Thymus (tissue), 14 donors: ENCODE measurements at places on chromosomes 11 and 22. TPM values are rescaled to one million over a fixed set of nuclear protein-coding genes. Genes with fewer than 3 reads are reported as not detected.

DNA sequence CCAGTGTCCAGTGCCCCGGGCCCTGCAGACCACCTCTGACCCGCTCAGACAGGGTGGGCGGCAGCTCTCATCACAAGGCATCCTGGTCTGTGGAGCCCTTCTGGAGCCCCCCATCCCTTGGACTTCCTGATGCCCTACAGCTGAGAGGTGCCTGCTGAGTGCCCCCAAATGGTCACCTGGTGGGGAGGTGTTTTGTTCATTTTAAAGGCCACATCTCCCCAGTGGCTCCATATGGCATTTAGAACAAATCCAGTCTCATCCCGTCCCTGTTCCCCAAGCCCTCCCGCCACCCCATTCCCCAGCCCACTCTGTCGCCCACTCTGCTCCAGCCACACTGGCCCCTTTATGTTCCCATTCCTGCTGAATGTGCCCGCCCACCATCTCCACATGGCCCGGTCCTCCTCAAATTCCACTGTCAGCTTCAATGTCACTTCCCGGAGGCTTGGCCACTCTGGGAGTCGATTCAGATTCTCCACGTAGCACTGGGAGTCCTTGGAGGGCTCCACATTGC is 32.8 kb downstream of the OSBPL5 start:
- no peak overlapping the region for H3K27ac ChIP-seq
- H3K27me3 ChIP-seq: no peaks in the 10 kb centered on the region
- peaks cover 4% of the 10 kb centered on the region for H3K4me1 ChIP-seq
- no peak overlapping the region for H3K4me3 ChIP-seq
- no peak for DNase-seq

GRCh38 chr22:33142282-33143055 is 84.3 kb upstream of the SYN3 start:
- no peaks in the 10 kb centered on the region for H3K27me3 ChIP-seq
- no peaks in the 10 kb centered on the region for H3K36me3 ChIP-seq
- H3K4me3 ChIP-seq: no peak overlapping the region
- no peak overlapping the region for H3K27ac ChIP-seq
- no peak for DNase-seq

GRCh38 chr22:35352214-35353111 is 28.4 kb upstream of the HMOX1 start:
- no peak overlapping the region for H3K4me3 ChIP-seq
- DNase-seq: no peak
- H3K27me3 ChIP-seq: peaks cover 2% of the 10 kb centered on the region
- H3K27ac ChIP-seq: peak overlapping the region; percentile 64
- peaks cover 6% of the 10 kb centered on the region for H3K36me3 ChIP-seq
- H3K4me1 ChIP-seq: peaks cover 37% of the 10 kb centered on the region

Gene OR2D2
- 0.14 TPM for total RNA-seq

Gene TMEM132A
- total RNA-seq: 4.6 TPM

- DNase-seq: no peak
- no peak overlapping the region for H3K27ac ChIP-seq
- no peak overlapping the region for H3K4me3 ChIP-seq
- H3K4me1 ChIP-seq: peaks cover 38% of the 10 kb centered on the region
- no peaks in the 10 kb centered on the region for H3K36me3 ChIP-seq
- H3K27me3 ChIP-seq: peaks cover 6% of the 10 kb centered on the region
These were observed 6.1 kb downstream of the FBLN1 start for GRCh38 chr22:45508814-45509213.

Gene SLC7A4
- total RNA-seq: 0.19 TPM

DNA sequence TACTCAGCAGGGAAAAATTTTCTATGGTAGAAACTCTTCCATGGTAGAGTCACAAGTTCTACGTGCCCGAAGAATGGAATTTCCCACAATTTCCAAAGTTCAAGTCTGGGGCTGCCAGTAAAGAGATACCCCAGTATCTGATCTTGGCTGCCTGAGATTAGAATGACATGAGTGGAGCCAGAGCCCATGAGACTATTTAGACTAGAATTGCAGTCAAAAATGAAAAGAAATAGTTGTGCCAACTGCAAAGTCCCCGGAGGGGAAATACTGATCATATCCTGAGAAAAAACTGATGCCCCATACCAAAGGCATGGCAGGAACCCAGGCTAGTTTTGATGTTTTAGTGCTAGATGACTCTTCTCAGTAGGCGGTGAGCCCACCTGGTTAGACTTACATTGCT is 11.2 kb downstream of the MAJIN start:
- no peaks in the 10 kb centered on the region for H3K36me3 ChIP-seq
- H3K27me3 ChIP-seq: peaks cover 2% of the 10 kb centered on the region
- DNase-seq: no peak
- no peak overlapping the region for H3K4me3 ChIP-seq
- no peak overlapping the region for H3K27ac ChIP-seq

Gene MIOX
- total RNA-seq: 0.61 TPM

DNA sequence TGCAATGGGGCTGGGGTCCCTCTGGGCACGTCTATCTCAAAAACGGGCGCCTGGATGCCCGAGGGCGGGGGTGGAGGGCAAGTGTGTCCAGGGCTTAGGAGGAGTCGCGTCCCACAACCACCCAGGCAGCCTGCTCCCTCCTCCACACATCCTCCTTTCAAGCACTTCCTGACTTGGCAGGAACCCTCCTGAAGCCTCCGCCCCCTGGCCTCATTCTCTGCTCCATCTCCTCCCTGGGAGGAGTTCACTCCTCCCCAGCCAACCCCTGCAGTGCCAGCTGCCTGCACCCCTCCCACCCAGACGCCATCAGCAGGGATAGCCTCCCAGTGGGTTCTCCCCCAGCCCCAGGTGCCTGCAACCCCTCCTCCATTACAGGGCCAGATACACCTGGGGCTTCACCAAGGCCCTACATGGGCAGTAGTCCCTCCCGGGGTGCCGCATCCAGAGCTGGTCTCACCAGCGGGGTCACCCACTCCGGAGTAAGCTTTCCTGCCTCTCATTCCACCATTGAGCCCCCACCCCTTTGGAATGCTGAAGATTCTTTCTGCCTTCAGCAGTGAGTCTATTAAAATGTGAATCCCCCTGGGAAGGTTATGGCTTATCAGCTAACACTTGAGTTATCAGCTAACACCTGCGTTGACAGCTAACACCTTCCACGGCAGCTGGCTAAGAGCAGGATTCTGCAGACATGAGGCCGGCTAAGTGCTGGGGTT is 24.4 kb downstream of the RTN4R start:
- DNase-seq: peak; percentile 81
- peak overlapping the region; percentile 95 for H3K27ac ChIP-seq
- H3K36me3 ChIP-seq: peaks cover 8% of the 10 kb centered on the region
- H3K4me3 ChIP-seq: peak overlapping the region; percentile 36
- no peaks in the 10 kb centered on the region for H3K27me3 ChIP-seq

- no peak overlapping the region for H3K27ac ChIP-seq
- H3K4me1 ChIP-seq: no peaks in the 10 kb centered on the region
- DNase-seq: no peak
- no peak overlapping the region for H3K4me3 ChIP-seq
- no peaks in the 10 kb centered on the region for H3K36me3 ChIP-seq
- no peaks in the 10 kb centered on the region for H3K27me3 ChIP-seq
These were observed 13.7 kb downstream of the SULT4A1 start for GRCh38 chr22:43848366-43849171.

DNA sequence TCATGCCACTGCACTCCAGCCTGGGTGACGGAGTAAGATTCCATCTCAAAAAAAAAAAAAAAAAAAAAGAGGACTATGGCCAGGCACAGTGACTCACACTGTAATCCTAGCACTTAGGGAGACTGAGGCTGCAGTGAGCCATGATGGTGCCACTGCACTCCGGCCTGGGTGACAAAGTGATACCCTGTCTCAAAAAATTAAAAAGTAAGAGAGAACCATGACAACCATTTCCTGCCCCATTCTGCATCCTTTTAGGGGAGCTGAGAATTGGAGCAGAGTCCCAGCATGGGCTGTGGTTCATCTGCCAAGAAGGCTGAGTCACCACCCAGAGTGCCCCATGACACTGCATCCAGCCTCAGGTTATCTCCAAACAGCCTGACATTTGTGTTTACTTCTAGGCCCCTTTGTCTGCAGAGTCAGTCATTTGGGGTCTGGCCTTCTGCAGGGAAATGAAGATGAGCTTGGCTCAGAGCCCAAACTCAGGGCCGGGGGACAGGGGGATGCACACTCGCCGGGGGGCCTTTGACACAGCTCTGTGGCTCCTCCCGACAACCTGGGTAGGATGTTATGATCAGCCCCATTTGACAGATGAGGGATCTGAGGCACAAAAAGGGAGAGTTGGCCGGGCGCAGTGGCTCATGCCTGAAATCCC is 4.7 kb downstream of the CSDC2 start:
- no peaks in the 10 kb centered on the region for H3K4me1 ChIP-seq
- no peak overlapping the region for H3K27ac ChIP-seq
- no peaks in the 10 kb centered on the region for H3K36me3 ChIP-seq
- H3K27me3 ChIP-seq: peaks cover 3% of the 10 kb centered on the region
- DNase-seq: no peak

DNA sequence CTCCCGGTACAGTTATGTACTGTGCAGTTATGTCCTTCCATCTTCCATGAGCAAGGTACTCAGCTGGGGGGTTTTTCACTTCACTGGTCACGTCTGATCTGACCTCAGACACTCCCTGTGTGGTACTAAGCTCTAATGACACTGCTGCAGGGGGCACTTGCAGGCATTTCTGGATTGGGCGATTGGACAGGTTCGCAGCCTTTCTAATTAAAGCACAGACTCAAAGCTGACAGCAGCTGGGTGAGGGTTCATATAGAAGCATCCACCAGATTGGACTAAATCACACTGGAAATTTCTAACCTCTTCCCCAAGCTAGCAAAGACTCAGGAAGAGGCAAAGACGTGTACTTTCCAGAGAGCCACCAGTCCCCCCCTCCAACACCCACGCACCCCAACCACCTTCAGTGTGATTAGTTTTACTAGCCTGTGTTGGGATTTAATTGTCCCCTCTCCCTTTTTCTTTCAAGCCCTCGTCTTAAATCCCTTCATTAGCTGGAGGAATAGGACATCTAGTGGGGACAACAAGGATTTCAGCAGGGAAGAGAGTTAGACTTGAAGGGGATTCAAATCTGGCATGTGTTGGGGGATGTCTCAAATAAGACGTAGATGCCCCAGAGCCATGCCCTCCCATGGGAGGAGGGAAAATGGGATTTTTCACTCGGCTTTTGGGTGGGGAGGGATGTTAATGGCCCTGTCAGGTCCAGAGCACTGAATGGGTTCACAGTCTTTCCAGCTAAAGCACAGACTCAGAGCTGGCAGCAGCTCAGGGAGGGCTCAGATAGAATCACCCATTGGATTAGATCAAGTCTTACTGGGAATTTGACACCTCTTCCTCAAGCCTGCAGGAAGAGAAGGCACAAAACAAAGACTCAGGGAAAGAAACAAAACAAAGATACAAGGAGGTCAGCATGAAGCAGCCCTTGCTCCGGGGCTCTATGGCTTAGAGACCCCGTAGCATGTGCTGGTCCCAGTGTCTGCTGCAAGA is 10.9 kb downstream of the INS start:
- H3K27ac ChIP-seq: no peak overlapping the region
- DNase-seq: no peak
- H3K4me1 ChIP-seq: no peaks in the 10 kb centered on the region
- no peak overlapping the region for H3K4me3 ChIP-seq

GRCh38 chr11:112608509-112608908 is 347.8 kb upstream of the PLET1 start:
- no peaks in the 10 kb centered on the region for H3K27me3 ChIP-seq
- H3K36me3 ChIP-seq: no peaks in the 10 kb centered on the region
- no peak overlapping the region for H3K27ac ChIP-seq
- no peaks in the 10 kb centered on the region for H3K4me1 ChIP-seq
- no peak overlapping the region for H3K4me3 ChIP-seq

Gene DBX1
- total RNA-seq: not detected

Gene KCNJ5
- 7.2 TPM for total RNA-seq

DNA sequence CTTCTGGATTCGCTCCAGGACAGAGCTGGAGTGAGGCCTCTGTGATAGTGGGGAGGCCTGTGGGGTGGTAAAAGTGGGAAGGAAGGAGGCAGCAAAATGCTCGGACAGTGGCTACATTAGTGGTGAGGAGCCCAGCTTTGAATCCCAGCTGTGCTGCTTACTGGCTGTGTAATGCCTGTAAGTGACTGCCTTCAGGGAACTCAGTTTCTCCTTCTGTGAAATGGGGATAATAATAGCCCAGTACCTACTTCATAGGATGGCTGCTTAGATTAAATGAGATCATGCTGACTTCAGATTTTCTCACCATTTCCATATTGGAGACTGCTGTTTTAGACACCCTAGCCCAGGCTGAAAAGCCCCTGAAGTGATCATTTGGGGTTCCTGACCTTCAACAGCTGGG is 8.4 kb upstream of the ALX4 start:
- H3K36me3 ChIP-seq: no peaks in the 10 kb centered on the region
- H3K4me3 ChIP-seq: no peak overlapping the region
- H3K4me1 ChIP-seq: peaks cover 5% of the 10 kb centered on the region
- peaks cover 83% of the 10 kb centered on the region for H3K27me3 ChIP-seq
- H3K27ac ChIP-seq: no peak overlapping the region

GRCh38 chr11:8833568-8834315 is 77.2 kb upstream of the AKIP1 start:
- no peak overlapping the region for H3K27ac ChIP-seq
- H3K27me3 ChIP-seq: peaks cover 2% of the 10 kb centered on the region
- H3K4me1 ChIP-seq: peaks cover 11% of the 10 kb centered on the region
- DNase-seq: no peak
- H3K4me3 ChIP-seq: no peak overlapping the region

Gene DNAJB7
- total RNA-seq: not detected

DNA sequence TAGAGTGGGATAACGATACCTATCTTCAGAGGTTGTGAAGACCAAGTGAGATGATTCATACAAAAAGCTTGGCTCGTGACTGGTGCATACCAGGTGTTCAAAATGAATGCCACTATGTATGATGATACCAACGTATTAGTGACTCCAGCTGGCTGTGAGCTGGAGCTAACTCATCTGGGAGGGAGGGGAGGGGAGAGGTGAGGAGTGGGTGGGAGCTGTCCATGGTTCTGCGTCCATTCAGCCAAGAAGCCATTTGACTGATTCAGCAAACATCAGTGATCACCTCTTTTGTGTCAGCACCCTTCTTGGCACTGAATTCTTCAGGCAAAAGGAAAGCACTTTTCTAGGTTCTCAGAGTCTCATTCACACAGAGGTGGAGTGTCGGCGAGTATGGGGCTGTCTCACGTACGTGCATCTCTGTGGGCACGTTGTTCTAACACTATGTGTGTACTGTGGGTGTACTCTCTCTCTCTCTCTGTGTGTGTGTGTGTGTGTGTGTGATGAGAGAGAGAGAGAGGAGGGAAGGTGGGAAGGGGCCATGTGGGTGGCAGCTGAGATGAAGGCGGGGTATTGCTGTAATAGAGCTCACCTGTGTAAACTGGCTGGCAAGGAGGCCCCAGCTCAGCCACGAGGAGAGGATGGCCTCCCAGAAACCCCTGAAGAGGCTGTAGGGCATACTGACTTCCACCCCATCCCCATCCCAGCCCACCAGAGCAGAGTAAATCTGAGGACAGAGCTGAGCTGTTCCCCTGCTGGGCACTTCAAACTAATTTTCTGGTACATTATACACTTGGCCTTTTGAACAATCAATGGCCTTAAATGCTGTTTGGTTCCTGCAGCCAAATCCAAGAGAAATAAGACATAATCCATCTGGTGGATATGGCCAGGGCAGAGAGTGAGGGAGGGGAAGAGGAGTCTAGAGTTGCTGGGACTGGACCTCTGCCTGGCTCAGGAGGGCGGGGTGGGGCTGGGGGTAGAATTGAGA is 96.1 kb upstream of the THY1 start:
- H3K4me3 ChIP-seq: no peak overlapping the region
- no peaks in the 10 kb centered on the region for H3K36me3 ChIP-seq
- no peaks in the 10 kb centered on the region for H3K4me1 ChIP-seq
- H3K27ac ChIP-seq: no peak overlapping the region
- H3K27me3 ChIP-seq: no peaks in the 10 kb centered on the region

Gene FZD4
- total RNA-seq: 3.4 TPM
